ENCODE measurements at places on chromosomes 6 and 20.

DNA sequence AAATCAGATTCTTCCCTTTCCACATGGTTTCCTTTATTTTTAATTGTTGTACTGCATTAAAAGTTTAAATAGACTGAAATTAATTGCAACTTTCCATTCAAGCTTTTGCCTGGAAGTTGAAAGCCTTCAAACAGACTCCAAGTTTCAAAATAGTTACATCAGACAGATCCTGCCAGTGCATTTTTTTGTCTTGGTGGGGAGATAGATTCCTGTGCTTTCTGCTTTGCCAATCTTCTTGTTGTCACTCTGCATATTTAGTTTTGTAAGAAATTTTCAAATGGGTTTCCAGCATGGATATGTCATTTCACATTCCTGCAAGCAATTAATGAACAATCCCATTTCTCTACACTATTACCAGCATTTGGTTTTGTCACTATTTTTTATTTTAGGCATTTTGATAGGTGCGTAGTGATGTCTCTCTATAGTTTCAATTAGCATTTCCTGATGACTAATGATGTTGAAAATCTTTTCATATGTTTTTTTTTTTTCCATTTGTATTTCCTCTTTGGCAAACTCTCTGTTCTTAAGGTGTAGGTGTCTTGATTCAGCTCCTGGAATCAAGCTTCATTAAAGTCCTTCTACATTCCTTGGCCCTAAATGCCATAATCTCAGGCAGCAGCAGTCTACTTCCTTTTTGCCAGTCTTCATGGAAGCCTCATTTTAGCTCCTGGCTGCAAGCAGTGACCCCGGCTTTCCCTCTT, 40.5 kb downstream of the SCP2D1 start:
- no peak for DNase-seq

GRCh38 chr6:74256781-74257180, 560.8 kb downstream of the CD109 start:
- DNase-seq, result no peak

DNA sequence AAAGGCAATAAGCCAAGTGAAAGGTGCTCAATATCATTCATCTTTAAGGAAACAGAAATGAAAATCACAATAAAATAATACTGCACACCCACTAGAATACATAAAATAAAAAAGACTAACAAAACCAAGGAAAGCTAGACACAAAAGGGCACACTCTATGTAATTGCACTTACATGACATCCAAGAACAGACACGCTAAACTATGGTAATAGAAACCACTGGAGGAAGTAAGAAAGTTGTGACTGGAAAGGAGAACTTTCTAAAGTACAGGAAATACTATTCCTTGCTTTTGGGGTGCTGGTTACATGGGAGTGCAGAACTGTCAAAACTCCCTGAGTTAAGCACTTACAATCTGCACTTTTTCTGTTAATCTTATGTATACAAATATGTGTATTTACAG, 253.7 kb upstream of the RUNX2 start:
- DNase-seq, result no peak

DNA sequence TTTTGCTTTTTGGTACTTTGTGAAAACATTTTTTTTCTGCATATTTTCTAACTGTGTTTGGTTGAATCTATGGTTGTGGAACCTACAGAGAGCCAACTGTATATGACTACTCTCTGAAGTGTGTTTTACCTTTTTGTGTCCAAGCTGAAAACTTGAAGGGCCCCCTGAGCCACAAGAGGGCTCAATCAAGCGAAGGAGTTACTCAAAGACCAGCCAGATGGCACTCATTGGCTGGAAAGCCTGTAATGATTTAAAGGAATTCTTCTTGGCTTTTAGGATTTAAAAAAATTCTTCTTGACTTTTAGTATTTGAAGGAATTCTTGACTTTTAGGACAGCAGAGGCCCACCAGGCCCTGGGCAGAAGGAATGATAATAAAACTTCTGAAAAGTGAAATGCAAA, 27.0 kb upstream of the ECI2 start:
- DNase-seq, result no peak

DNA sequence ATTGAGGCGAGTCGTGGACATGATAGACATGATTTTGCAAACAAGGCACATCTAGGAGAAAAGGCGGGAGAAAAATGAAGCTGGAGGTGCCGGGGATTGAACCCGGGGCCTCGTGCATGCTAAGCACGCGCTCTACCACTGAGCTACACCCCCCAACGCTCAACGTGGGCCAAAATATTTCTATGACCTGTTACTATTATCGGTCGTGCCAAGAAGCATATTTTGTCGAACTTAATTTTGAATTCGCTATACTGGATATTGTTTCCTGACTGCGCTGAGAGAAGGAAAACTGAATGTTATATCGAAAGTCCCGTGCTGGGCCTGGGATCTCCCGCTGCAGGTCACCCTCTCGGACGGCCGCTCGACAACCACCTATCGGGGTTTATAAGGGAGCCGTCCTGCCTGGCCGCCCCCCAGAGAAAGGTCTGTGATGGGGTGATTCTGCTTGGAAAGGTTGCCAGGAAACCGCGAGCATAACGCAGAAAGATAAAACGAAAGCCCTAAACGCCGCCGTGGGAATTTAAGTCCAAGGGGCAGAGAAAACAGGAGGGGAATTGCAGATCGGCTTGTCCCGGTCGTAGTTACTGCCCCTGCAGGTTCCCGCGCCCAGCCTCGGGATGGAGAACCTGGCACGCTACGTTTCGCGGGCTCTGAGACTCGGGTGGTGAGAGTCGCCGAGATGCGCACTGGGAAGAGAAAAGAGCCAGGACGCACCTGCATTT, 60.0 kb downstream of the TRIM27 start:
- DNase-seq, result peak; percentile 89

DNA sequence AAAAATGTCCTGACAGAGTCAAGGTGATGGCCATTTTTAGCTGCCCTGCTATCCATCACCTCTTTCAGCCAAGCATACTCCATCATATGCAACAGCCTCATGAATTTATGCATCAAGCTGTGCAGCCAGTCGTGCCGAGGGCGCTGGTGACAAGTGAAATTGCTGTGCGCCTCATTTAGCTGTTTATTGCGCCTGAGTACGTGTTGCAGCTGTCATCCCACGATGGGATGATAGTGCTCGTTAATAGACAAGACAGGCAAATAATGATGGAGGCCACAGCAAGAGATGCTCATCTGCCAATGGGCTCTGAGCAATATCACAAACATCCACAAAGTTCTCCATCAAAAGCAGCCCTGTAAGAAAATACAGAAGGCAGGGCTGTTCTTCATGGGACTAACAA, 562.3 kb upstream of the POU3F2 start:
- no peak for DNase-seq

GRCh38 chr6:25709761-25710160, 44.8 kb upstream of the SLC17A4 start:
- DNase-seq, result no peak

DNA sequence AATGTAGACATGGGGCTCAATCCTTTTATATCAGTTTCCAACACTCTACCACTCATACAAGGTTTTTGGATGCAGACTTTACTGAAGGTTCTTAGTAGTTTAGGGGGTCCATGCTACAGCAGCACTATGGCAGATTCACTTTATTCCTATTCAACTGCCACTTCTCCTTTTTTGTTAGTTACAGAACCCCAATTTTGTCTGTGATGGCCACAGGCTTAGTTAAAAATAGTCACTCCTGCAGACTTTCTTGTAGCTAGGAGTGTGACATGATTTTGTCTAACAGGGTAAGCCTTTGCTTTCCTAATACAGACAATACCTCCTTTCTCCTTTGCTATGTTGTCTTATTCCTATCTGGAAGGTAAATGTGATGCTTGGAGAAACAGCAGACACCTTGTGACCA, 90.0 kb upstream of the SLC24A3 start:
- no peak for DNase-seq

GRCh38 chr20:16752901-16753300, 4.7 kb downstream of the OTOR start:
- no peak for DNase-seq

GRCh38 chr6:158639056-158639455, 5.5 kb downstream of the DYNLT1 start:
- DNase-seq, result no peak

DNA sequence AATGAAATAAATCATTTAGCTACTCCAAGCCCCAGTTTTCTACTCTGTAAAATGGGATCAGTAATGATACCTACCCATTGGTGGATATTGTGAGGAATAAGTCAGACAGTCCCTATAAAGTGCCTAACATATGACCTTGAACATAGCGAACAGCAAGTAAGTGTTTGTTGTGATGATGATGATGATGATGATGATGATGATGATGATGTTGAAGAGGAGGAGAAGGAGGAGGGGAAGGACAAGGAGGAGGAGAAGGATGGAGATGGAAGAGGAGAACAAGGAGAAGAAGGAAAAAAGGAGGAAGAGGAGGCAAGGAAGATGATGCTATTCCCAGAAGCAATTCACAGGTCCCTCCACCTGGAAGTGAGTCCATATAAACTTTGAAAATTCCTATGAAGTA, 264.3 kb downstream of the MAFB start:
- no peak for DNase-seq

GRCh38 chr6:105838171-105838570, 248.0 kb upstream of the PRDM1 start:
- DNase-seq, result no peak

DNA sequence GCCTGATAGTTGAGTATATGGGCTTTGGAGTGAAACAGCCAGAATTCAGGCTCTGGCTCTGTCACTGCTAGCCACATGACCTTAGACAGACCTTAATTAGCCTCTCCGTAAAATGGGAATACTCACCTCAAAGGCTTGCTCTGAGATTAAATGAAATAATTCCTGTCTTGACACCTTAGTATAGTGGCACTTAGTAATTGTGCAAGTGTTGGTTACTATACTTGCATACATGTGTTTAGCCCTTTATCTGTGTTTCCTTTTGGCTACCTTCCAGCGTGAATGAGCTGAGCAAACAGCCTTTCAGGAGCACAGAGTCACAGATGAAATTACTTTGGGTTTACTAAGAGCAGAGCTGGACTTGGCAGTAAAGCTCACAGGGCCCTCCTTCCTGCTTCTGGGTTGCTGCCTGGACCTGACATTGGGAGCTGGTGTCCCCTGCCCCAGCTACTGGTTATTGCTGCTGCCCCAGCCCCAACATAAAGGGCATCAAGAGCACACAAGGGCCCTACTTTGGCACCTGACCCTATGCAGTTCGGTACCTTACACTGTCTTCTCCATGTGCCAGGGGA, 32.8 kb downstream of the CD164 start:
- DNase-seq, result peak; percentile 59

DNA sequence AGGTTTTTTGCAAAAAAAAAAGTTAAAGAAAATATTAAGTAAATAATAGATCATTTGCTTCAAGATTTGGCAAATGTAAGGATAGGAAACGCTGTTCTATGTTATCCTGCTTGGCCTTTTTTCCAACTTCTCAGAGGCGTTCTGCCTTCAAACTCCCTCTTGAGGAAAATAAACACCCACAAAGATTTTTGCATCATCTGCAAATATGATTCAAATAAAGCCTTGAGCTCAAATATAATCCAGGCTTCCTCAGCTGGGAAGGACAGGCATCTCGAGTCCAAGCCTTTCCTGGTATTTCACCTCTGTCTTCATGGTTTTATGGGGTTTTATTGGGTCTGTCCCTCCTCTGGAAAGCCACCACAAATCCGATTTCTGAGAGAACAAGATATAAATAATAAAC, 67.7 kb upstream of the PTPN1 start:
- DNase-seq, result no peak

- no peak for DNase-seq
These were observed 37.6 kb downstream of the QRSL1 start for GRCh38 chr6:106667022-106667402.

DNA sequence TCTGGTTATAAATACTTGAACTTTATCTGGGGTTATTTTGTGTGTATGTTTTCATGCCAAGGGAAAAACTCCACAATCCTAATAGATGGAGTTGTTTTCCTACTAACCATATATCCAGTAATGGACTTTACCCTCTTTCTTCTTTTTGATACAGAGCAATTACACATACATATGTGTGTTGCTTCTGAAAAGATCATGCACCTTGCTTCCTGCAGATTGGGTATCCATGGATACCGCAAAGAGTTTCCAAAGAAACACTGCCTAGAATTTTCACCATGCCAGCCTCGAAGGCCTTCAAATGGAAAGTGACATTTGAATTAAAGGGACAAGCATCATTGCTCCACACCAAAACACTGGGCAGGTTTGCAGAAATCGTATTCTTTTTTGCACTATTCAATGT, 26.8 kb downstream of the HDDC2 start:
- peak; percentile 66 for DNase-seq

DNA sequence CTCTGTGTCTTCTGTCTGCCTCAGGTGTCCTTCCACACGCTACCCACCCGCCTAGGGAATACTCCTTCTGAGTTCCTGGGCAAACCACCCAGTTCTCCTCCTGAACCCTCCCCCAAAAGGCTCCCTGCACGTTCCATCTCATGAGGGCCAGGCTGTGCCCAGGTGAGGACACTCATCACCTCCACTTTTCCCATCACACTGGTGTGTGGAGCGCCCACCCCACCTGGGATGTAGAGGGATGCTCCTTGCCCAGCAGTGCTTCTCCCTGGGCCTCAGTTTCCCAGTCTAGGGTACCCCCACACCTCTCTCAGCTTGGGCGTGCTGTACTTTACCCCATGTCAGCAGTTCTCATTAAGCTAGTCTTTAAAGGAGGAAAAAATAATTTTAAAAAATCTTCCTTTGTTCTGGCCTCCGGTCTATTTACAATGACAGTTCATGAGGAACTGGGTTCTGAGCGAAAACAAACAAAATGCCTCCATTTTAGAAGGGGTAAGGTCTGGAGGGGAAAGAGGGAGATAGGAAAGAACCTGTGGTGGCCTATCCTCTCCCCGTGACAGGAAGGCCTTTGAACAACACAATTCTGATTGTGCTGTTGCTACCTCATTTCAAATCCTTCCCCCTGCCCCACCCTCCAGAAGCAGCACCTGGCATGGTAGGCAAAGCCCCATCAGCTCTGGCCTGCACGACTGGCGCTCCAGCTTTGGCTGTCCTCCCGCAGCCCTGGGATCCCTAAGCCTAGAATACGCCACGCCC, 1.7 kb upstream of the C20orf203 start:
- no peak for DNase-seq

GRCh38 chr6:149132336-149132735, 185.2 kb upstream of the TAB2 start:
- no peak for DNase-seq

GRCh38 chr20:37419307-37419706, 73.4 kb downstream of the SRC start:
- DNase-seq, result no peak
